Sciatic nerve (tissue), 2 donors: ENCODE measurements at places on chromosomes 5 and 9. TPM values are rescaled to one million over a fixed set of nuclear protein-coding genes. Genes with fewer than 3 reads are reported as not detected.

- no peak for DNase-seq
Measured at GRCh38 chr5:134813407-134813806, 32.4 kb upstream of the C5orf24 start.

- DNase-seq: no peak
Measured at GRCh38 chr5:128904805-128905567, 60.3 kb upstream of the SLC27A6 start.

Gene LRRC70
- total RNA-seq: 10.4 TPM

Gene PIP5K1B
- total RNA-seq: 2.0 TPM

Gene ZNF483
- total RNA-seq: 20.1 TPM

Gene PCAT7
- total RNA-seq: 0.67 TPM
